Sciatic nerve (tissue), 2 donors: ENCODE measurements at places on chromosomes 11 and 22. TPM values are rescaled to one million over a fixed set of nuclear protein-coding genes. Genes with fewer than 3 reads are reported as not detected.

Gene PGA4
- total RNA-seq, result not detected

Gene OR4P4
- total RNA-seq, result not detected

Gene GUCY1A2
- 12.4 TPM for total RNA-seq

Gene FJX1
- 3.9 TPM for total RNA-seq

Gene FAM76B
- 45.6 TPM for total RNA-seq

Gene CASP5
- 0.76 TPM for total RNA-seq

Gene TRIM49
- total RNA-seq, result not detected

Gene KRTAP5-7
- total RNA-seq, result 0.58 TPM

Gene APLP2
- 222 TPM for total RNA-seq

Gene NLRP14
- 0.53 TPM for total RNA-seq

Gene SEPTIN3
- 35.5 TPM for total RNA-seq

Gene MRTFA
- 53.5 TPM for total RNA-seq

Gene PANX2
- total RNA-seq, result 0.76 TPM

Gene LRP4
- 29.3 TPM for total RNA-seq

Gene P2RX3
- total RNA-seq, result not detected

Gene CRYBB2
- total RNA-seq, result not detected

Gene KCTD14
- total RNA-seq, result 4.0 TPM

Gene APOBEC3F
- 12.3 TPM for total RNA-seq

Gene MDK
- 92.7 TPM for total RNA-seq

Gene RFPL3
- not detected for total RNA-seq

Gene GLB1L2
- total RNA-seq, result 1.6 TPM

Gene THRSP
- 39.4 TPM for total RNA-seq

Gene GGTLC3
- total RNA-seq, result not detected

Gene MRGPRF
- total RNA-seq, result 39.5 TPM

Gene RASL10A
- 2.2 TPM for total RNA-seq

Gene TMEM191C
- 1.4 TPM for total RNA-seq

Gene C11orf91
- not detected for total RNA-seq

Gene USH1C
- not detected for total RNA-seq

Gene OR5B21
- not detected for total RNA-seq

Gene PDGFB
- 24.2 TPM for total RNA-seq

Gene OVCH2
- not detected for total RNA-seq

Gene SLC17A6
- total RNA-seq, result not detected

Gene B4GALNT4
- total RNA-seq, result 32.2 TPM

Gene FOLR3
- total RNA-seq, result 1.1 TPM

Gene USP2
- total RNA-seq, result 13.7 TPM

Gene TSPAN32
- 7.3 TPM for total RNA-seq

Gene ANGPTL5
- 1.4 TPM for total RNA-seq

Gene MS4A7
- total RNA-seq, result 48.4 TPM

Gene HBD
- total RNA-seq, result 38.4 TPM

Gene MAPK8IP2
- 2.4 TPM for total RNA-seq

Gene APLNR
- total RNA-seq, result 12.7 TPM

Gene COMT
- 155 TPM for total RNA-seq

Gene MUC6
- not detected for total RNA-seq

Gene ARL14EP
- 27.5 TPM for total RNA-seq

Gene BRSK2
- total RNA-seq, result 7.4 TPM

Gene CTSW
- total RNA-seq, result 2.5 TPM

Gene EXPH5
- 11.9 TPM for total RNA-seq

Gene LRRC4C
- 16.6 TPM for total RNA-seq

Gene GSTP1
- 329 TPM for total RNA-seq

Gene RPS25
- 815 TPM for total RNA-seq

Gene OR4D6
- not detected for total RNA-seq
